ENCODE measurements at places on chromosomes 3 and 15. TPM values are rescaled to one million over a fixed set of nuclear protein-coding genes. Genes with fewer than 3 reads are reported as not detected.

DGKG gene
- total RNA-seq, result 12.8 TPM

DNA sequence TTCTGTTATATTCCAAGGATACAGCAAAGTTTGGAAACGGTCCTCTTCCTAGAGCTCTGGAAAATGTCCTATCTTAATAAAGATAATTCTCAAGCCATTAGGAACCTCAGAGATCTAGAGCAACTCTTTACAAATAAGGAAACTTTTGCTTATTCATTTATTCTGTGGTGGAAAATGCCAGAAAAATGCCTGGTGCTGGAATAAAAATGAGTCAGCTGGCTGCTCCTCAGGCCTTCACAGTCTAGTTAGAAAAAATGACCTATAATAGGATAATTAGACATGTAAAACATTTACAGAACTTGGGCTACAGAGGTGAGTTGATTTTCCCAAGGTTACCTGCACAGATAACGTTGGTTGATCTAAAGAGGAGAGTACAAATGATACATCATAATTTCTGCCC, 372.5 kb downstream of the NLGN1 start:
- H3K27me3 ChIP-seq, result no peaks in the 10 kb centered on the region
- no peaks in the 10 kb centered on the region for H3K36me3 ChIP-seq
- H3K4me3 ChIP-seq, result no peak overlapping the region
- DNase-seq, result no peak
- H3K27ac ChIP-seq, result no peak overlapping the region
- no peaks in the 10 kb centered on the region for H3K4me1 ChIP-seq

GRCh38 chr3:45626096-45626887, 31.7 kb downstream of the LIMD1 start:
- H3K4me3 ChIP-seq, result no peak overlapping the region
- H3K4me1 ChIP-seq, result peaks cover 5% of the 10 kb centered on the region

GRCh38 chr3:113183748-113184661, 27.4 kb upstream of the BOC start:
- no peak overlapping the region for H3K27ac ChIP-seq
- H3K4me1 ChIP-seq, result no peaks in the 10 kb centered on the region
- H3K27me3 ChIP-seq, result no peaks in the 10 kb centered on the region
- DNase-seq, result no peak

- no peak overlapping the region for H3K27ac ChIP-seq
- H3K4me1 ChIP-seq, result no peaks in the 10 kb centered on the region
- no peaks in the 10 kb centered on the region for H3K36me3 ChIP-seq
- H3K27me3 ChIP-seq, result peaks cover 2% of the 10 kb centered on the region
- DNase-seq, result no peak
These were observed 3.9 kb upstream of the IGF2BP2 start for GRCh38 chr3:185828755-185829154.

- H3K27me3 ChIP-seq, result no peaks in the 10 kb centered on the region
- no peak overlapping the region for H3K4me3 ChIP-seq
- no peaks in the 10 kb centered on the region for H3K4me1 ChIP-seq
- H3K36me3 ChIP-seq, result no peaks in the 10 kb centered on the region
- H3K27ac ChIP-seq, result no peak overlapping the region
These were observed 255.8 kb upstream of the CDIN1 start for GRCh38 chr15:36323615-36324014.
